Fibroblast of upper back skin (primary cell): ENCODE measurements at places on chromosomes 11 and 22.

DNA sequence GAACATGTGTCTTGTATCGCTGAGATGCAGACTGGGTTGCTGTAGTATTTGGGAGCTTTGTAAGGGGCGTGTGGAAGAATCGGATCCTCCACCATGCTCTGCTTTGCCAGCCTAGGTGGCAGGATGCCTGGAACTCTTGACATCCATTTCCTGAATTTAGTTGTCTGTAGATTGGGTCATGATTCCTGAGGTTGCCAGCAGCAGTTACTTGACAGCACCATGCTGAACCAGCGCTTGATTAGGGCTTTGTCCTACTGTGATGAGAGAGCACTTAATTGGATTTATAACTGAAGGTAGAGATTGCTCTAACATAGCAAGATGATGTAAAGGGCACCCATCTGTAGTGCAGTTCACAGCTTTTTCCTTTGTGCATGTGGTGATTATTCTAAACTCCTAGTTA is 75.6 kb upstream of the HORMAD2 start:
- no peak for DNase-seq

GRCh38 chr11:48170241-48171233 is 46.1 kb upstream of the OR4B1 start:
- peak; percentile 51 for DNase-seq

DNA sequence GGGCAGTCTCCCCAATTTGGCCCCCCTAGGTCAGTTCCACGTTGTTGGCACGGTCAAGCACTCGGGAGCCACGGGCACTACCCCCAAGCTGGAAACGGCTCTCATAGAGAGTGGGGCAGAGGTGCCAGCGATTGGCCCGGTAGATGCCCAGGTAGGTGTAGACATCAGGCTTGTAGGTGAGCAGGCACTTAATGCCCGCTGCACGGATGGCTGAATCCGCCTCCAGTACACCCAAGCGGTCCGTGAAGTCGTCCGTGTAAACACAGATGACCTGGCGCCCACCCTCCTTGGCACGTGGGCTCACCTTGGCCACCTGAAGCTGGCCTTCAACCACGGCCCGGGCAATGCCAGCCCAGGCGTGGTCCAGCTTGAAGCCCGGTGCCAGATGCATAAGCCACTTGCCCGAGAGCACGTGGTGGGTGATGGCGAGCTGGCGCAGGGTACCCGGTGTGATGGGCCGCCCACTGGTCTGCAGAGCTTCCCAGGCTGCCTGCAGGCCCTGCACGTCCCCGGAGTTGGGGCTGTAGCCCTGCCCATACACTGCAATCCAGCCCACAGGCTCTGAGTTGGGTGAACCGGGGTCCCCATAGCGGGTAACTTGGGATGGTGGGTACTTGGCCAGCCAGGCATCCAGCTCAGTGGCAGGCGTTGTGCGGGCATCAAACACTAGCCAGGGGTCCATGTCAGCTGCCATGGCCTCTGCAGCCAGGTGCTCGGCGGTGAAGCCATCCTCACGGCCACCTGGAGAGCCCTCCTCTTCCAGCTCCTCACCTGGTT is 1.2 kb downstream of the C11orf68 start:
- DNase-seq: no peak

- peak; percentile 67 for DNase-seq
Observed at GRCh38 chr11:11848891-11849746, 7.3 kb downstream of the USP47 start.

- DNase-seq: no peak
Observed at GRCh38 chr11:39247570-39248137, 2211.8 kb downstream of the LRRC4C start.

- DNase-seq: no peak
Observed at GRCh38 chr11:67285541-67286498, 3.3 kb upstream of the ANKRD13D start.

- no peak for DNase-seq
Observed at GRCh38 chr11:45926001-45926401, 3.5 kb downstream of the LARGE2 start.
